NCI-H1436 treated with DMSO at 0.1 percent for 48 hours (cell line): ENCODE measurements at places on chromosomes 11 and 22.

DNA sequence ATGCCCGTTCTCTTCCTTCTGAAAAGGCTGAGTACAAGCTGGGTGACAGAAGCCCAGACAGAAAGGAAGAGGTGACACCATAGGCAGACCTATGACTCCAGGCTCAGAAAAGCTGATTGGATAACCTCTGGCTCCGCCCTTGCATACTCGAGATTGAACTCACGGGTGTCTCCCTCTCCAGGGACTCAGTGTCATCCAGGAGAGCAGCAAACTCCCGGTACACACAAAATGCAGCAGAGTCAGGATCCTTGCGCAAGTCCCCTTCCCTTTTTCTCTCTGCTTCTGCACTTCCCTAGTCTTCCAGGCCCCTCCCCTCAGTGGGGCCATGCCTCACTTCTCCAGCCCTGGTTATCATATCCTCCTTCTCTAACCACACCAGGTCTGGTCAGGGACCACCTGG lies 9.8 kb downstream of the SCN4B start:
- no peak for DNase-seq

DNA sequence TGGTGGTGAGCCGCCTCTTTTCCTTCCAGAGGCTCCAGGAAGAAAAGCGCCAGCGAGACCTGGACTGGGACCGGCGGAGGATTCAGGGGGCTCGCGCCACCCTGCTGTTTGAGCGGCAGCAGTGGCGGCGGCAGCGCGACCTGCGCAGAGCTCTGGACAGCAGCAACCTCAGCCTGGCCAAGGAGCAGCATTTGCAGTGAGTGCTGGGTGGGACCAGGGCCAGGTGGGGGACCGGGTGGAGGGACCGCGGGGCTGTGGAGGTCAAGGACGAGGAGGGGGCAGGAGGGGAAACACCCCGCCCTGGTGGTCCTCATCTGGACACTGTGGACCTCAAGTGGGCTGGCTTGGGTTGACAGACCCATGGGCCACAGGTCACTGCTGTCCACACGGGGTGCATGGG lies 17.4 kb downstream of the RIBC2 start:
- DNase-seq: no peak

DNA sequence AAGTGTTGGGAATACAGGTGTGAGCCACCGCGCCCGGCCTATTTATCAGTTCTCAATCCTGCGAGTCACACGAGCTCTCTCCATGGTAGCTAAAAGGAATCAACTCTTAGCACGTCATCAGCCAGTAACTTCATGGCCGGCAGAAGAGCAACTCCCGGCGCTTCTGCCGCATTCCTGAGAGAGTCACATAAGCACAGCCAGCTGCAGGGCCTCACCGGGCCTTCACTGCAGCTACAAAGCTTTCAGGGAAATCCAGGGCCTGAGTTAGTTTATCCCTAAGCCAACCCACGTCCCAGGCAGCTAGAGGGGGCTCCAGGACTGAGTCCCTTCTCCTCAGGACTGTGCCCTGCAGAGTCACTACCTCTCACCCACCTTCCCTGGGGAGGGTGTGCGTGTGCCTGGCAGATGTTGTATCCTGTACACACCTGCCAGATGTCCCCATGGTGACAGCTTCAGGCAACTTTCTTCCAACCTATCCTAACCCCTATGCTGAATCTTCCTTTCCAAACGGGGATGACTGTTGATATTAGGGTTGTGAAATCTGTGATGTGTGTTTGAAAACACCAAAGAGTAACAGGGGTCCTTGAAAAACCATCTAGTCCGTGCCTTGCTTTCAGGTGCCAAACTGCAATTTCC lies 45.9 kb upstream of the ARFGAP3 start:
- DNase-seq: no peak

DNA sequence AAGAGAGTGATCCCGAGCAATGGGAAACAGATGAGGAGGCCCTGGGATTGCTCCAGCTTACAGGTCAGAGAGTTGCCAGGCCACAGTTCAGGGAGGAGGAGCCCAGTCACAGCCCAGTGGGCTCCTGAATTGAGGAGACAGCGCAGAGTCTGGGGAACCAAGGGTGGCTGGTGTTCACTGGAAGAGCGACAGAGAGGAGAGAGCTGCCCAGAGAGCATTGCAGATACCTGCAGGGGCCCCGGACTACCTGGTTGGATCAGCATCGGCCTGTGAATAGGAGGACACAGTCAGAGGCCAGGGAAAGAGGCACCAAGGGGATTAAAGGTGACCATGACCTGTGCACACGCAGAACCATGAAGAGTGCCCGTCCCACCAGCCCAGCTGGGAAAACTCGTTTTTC lies 648.6 kb downstream of the TBC1D22A start:
- DNase-seq: no peak

- DNase-seq: no peak
These were observed 119.5 kb downstream of the APOL5 start for GRCh38 chr22:35837101-35837727.

DNA sequence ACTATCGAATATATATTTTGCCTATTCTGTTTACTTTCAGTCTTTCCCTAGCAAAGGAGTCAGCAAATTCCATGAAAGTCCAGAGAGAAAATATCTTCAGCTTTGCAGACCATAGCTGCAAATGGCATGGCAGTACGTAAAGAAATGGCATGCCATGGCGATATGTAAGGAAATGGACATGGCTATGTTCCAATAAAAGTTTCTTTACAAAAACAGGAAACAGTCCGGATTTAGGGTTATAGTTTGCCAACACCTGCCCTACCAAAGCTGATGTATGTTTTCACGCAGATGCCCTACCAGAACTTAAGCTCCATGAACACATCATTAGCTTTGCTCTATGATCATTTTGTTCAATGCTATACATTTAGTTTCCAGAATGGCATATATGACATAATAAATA lies 19.5 kb downstream of the KIAA0930 start:
- DNase-seq: no peak

DNA sequence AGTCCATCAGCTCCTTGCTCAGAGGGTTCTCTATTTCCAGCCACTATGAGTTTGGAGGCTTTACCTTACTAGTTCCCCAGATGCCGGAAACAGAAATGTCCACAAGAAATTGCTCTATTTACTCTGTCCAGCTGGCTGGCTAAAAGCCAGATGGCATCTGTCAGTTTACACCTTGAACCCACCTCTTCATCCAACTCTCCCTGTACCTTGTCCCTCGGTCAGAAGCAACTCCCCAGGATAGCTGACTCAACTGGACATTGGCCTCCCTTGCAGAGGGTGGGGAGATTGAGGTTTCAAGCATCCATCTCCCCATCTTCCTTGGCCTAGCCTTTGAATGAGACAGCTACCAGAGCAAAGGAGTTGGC lies 1.7 kb downstream of the C2CD2L start:
- DNase-seq: no peak

- DNase-seq: no peak
These were observed 42.0 kb downstream of the CD82 start for GRCh38 chr11:44607319-44607962.

DNA sequence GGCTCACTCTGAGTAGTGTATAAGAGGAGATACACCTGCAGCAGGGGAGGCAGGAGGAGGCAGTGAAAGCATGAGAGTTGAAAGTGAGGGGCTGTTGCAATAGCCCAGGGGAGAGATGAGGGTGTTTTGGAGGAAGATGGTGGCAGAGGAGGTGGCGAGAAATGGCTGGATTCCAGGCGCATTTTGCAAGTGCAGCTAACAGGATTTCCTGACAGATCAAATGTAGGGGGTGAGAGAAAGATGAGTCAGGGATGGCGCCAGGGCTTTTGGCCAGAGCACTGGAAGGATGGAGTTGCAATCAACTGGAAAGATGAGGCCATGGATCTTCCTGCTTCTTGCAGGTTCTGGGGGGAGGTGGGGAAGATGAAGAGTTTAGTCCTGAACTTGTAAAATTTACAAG lies 16.8 kb upstream of the TSPAN18 start:
- no peak for DNase-seq

GRCh38 chr22:46028106-46028991 lies 51.4 kb upstream of the WNT7B start:
- no peak for DNase-seq

GRCh38 chr11:43577566-43578264 lies 102.8 kb upstream of the HSD17B12 start:
- DNase-seq: no peak

DNA sequence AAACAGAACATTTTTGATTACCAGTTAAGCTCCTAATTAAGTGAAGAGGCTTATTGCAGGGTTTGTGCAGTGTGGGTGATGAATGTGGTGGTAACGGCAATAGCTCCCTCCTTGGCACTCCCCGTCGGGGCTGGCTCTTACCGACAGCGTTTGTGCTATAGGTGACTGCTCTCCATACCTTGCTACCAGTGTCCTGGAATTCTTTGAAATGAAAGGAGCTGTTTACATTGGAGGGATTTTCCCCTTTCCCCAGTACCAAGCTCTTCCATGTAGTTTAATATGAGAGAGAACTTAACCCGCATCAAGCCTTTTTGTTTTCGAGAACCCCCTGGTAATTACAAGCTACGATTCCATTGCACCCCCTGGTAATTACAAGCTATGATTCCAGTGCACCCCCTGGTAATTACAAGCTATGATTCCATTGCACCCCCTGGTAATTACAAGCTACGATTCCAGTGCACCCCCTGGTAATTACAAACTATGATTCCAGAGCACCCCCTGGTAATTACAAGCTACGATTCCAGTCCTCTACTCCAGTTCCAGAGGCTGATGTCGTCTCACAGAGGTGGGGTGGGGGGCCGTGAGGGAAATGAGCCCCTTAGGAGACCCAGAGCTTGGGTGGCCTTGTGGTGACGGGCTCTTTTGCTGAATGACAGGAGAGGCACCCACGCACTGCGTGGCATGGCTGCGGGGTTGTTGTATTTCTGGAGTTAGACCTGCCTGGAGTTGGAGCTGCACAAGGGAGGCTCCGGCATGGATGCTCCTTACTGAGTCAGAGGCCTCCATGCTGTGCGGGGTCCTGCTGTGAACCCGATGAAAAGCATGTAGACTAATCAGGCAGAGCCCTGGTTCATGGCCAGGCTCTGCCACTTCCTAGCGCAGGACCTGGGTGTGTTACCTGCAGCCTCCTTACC lies 205.3 kb downstream of the TBC1D22A start:
- no peak for DNase-seq

DNA sequence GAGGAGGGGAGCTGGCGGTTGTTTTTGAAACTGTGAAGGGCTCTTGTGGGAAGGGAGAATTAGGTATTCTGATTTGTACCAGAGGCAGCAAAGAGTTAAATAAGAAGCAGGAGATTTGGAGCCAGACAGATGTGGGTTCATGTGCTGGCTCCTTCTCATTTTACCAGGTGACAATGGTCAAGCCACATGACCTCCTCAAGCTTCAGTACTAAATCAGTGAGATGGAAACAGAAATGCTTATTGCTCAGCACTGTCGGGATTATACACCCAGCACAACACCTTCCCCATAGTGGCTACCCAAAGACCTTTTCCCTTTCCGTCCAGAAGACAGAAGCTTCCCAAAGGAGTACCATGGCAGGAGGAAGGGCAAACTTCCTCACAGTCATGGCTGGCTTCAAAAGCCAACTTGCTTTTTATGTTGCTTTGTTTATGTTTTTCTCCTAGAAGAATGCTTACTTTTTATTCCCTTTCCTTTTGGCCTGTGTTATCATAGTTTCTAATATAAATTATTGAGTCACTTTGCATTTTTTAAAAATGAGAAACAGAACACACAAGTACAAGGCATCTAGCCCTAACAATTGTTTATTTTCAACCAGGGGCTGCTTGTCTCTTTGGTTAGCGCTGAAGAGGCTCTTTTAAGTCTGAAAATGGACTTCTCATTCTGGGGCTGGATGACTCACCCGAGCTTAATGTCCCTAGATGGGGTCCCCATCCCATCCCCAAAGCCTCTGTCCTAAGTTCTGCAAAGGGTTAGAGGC lies 181.5 kb upstream of the ZBED5 start:
- no peak for DNase-seq

DNA sequence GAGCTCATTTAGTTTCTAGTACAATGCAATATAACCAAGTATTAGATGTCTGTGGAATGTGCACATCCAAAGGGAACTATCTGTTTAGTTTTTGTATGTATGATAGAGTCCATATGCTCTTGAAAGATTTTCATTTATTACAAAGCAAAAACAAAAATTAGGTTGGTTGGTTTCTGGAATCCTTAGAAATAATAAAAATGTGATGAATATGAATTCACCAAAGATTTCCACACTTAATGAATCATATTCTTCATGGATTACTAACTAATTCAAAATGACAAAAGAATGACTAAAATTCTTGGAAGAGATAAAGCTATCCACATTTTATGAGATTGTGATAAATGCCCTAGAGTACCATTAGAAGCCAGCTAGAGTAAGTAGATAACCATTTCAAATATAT lies 261.1 kb downstream of the SBF2 start:
- DNase-seq: no peak

- DNase-seq: no peak
These were observed 24.7 kb downstream of the GTPBP1 start for GRCh38 chr22:38730411-38730871.

DNA sequence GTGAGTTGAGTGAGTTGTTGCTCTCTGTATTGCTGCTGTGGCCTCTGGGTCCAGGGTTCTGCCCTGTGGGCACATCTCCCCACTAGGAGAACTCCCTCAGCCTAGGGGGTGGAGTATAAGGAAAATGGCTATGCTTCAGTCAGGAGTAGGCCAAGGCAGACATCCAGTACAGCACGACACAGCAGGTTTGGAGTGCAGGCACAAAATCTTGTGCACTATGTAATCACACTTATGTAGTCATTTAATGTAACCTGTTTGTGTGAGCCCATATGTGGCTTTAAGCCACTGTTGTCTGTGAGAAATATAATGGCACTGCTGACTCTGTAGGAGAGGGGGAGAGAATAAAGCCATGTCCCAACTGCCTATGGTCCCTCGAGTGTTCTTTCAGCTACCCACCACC lies 90.1 kb downstream of the CCDC83 start:
- DNase-seq: no peak
